ENCODE measurements at places on chromosomes 6 and 20.

DNA sequence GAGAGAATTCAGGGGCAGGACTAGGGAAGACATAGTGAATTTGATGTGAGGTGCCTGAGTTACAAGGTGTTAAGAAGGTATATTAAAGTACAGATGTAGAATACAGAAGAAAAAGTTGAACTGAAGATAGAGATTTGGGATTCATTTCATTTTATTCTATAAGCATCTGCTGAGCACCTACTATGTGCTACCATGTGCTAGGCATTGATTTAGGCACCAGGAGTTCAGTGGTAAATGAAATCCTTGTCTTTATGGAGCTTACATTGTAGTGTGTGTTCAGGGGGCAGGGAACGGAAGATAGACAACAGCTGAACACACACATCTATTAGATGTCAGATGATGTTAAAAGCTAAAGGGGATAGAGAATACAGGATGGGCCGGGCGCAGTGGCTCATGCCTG, 2.8 kb downstream of the RSPH9 start:
- no peak for DNase-seq

- no peak for DNase-seq
These were observed 35.4 kb upstream of the HMGN3 start for GRCh38 chr6:79269877-79270276.

DNA sequence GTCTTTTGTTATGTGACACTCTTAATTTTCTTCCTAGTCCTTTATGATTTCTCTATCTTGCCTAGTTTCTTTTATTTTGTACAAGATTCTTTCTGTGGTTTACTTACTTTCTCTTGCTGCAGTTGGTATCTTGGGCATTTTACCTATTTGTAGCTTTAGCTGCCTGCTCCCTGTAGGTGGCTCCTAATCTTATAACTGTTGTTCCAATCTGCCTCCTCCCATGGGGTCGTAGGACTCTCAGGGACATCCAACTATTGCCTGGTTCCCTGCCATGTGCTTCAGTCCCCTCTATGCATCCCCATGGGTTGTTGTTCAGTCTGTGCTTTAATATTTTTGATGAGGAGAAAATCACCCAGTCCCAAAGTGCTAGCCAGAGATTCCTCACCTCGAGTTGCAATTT, 31.4 kb downstream of the RIN2 start:
- no peak for DNase-seq

- DNase-seq = no peak
These were observed 228.8 kb upstream of the FAM83B start for GRCh38 chr6:54617730-54618129.

- DNase-seq = no peak
These were observed 403.7 kb upstream of the CITED2 start for GRCh38 chr6:139778106-139778505.

DNA sequence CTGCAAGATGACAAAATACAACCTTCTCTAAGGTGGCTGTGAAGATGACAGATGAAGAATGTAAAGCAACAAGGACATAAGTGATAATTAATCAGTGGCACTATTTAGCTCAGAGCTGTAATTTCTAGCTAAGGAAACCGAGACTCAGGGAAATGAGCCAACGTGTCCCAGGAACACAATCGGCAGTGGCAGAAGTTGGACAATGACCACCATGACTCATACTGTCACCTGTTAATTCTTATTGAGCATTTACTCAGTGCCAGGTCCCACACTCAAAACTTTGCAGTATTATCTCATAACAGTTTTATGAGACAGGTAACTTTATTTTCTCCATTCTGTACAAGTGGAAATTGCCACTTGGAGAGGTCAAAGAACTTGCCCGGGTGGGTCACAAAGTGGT, 55.8 kb downstream of the LAMA4 start:
- DNase-seq = no peak

- no peak for DNase-seq
These were observed 77.7 kb upstream of the SLCO4A1 start for GRCh38 chr20:62564456-62565245.

GRCh38 chr6:133369773-133370272, 128.7 kb downstream of the EYA4 start:
- no peak for DNase-seq

DNA sequence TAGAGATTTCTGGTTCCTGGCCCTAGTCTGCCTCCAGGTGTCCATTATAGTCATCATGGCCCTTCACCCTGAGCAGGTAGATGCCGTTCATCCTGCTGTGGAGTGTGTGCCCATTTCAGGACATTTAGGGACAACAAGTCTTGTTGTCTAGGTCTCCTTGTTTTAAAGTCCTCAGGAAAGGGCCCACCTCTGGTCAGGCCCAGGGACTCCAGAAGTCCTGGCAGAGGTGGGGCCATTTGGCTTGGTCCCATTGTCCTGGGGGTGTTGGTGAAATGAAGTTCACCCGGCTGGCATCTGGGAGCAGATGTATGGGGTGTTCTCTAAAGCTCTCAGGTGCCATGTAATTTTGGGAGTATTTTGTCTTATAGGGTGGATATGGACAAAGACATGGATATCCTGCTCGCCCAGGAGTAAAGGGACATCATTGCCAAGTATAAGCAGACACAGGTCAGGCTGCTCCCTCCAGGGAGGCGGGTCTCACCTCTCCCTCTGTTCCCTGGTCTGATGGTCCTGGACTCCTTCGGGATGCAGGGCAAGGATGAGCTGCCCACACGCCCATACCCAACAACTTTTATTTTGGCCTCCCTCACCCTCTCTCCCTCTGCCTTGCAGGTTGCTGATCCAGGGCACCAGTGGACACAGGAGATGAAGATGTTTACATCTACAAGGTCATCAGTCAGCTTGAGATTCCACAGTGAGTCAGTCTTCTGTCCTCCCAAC, 31.7 kb upstream of the MAS1L start:
- no peak for DNase-seq

DNA sequence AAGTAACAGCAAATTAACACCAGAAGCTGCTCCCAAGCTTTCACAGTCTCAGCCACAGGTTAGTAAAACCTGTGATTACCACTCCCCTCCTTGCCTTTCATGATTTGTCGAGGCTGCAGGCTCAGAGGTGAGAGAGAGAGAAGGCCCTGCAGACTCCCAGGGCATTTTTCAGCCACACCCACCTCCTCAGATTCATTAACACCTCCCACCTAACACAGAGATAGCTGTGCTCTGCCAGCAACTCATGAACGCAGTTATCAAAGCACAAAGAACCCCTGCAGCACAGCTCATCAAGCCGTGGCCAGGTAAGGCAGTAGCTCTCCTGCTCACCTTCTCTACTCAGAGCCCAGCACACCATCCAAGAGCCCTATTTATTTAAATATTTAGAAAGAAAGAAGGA, 27.1 kb downstream of the F13A1 start:
- no peak for DNase-seq

- DNase-seq = peak; percentile 21
These were observed 85.4 kb downstream of the CD40 start for GRCh38 chr20:46203510-46203837.

DNA sequence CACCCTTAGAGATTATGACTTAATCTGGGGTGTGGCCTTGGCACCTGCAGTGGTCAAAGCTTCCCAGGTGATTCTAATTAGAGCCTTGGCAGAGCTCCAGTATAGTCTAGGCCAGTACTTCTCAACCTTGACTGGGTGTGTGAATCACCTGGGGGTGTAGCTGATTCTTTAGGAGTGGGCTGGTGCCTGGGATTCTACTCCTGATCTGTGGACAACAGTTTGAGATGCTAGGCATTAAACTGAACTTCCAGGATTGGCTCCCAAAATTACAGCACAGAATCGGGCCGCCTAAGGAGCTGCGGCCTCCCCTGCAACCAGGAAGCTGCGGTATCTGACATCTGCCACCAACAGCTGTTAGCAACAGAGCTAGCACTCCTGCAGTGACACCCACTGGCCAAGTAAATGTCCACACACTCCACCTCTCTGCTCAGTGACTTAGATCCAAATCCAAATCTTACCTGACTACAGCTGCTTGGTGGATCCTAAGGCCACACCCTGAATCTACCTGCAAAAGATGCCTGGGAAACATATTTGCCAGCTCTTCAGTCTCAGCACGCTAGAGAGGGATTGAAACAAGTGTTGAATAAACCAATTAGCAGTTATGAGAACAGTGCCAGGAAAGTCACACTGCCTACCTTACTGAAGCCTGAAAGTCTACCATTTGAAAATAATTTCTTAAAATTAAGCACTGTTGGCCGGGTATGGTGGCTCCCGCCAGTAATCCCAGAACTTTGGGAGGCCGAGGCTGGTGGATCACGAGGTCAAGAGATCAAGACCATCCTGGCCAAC, 126.7 kb downstream of the UNC5CL start:
- peak; percentile 86 for DNase-seq

- no peak for DNase-seq
These were observed 979.0 kb downstream of the KIF16B start for GRCh38 chr20:15594158-15594695.

DNA sequence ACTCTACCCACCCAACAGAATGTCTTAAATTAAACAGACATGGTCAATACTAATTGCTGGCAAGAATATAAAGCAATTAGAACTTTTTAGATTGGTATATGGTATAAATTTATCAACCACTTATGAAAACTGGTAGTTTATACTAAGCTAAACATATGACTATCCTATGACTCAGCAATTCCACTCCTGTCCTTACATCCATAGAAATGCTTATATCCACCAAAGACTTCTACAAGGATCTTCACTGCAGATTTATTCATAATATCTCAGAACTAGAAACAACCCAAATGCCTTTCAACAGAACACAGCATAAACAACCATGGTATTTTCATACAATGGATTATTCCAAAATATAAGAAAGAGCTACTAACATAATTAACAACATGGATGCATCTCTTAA, 4.6 kb downstream of the ZNF184 start:
- no peak for DNase-seq

- DNase-seq = no peak
These were observed 151.6 kb downstream of the BACH2 start for GRCh38 chr6:90144928-90145555.

GRCh38 chr6:40997234-40997957, 41.6 kb downstream of the UNC5CL start:
- DNase-seq = no peak

DNA sequence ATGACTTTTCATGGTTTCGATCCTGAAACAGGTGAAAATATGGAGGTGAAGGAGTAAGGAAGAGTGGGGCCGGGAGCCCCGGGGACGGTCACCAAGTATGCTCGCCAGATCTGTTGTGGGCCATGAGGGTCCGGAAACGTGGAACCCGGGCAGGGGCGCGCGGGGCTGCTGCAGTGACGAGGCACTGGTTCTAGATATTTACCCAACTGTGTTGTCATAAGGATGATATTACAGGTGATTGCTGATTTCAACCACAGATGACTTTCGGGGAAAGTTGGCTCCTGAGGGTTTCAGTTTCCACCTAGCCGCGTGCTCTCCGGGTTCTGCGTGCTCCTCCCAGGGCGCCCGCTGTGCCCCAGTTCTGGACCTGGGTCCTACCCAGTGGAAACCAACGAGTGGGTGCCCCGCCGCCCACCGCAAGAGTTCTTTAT, 12.2 kb downstream of the RAET1G start:
- DNase-seq = no peak

GRCh38 chr6:21455071-21455470, 138.5 kb upstream of the SOX4 start:
- DNase-seq = no peak

DNA sequence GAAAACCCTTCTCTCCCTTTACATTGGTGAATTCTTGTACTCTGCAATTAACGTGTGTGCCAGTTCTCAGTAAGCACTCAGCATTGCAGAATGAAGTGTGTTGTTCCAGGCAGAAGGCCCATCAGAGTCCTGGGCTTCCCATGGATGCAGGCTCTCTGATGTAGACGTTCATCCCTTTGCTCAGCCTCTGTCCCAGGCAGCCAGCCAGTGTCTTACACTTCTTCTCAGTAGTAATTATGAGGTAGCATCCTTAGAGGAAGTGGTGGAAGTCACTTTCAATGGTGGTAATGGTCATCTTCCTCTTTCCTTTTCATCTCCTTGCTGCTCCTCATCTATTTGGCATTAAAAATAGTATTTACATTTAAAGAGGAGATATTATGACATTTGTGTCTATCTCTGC, 66.7 kb upstream of the FYN start:
- no peak for DNase-seq

DNA sequence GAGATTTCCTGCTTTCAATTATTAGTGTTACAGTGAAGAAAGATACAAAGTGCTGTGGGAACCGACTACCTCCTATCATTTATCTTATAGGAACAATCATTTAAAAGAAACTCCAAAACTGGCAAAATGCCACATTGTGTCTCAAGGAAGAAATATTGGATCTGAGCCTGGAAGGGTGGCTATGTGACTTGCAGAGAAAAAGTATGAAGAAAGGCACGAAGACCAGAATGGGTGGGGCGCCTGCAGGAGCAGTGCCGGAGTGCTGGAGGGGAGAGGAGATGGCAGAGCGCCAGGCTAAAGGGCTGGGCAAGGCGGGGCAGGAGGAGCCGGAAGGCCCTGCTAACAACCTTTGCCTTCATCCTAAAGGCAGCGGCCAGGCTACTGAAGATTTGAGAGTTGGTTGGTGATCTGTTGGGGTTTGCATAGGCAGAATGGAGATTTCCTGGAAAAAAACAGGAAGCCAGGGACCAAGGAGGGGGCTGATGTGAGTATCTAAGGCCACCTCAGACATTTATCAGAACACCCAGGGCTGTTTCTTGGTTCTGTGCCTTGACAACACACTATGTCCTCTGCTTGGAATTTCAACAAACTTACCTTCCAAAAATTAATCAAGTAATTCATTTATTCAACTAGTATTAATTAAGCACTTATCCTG, 125.6 kb downstream of the MAFB start:
- DNase-seq = peak; percentile 34

- DNase-seq = no peak
These were observed 344.6 kb downstream of the UBE3D start for GRCh38 chr6:82720992-82721391.

- no peak for DNase-seq
These were observed 505.3 kb downstream of the MMUT start for GRCh38 chr6:48957781-48958180.

GRCh38 chr6:74137911-74138310, 441.9 kb downstream of the CD109 start:
- no peak for DNase-seq

- DNase-seq = no peak
These were observed 46.8 kb downstream of the EPM2A start for GRCh38 chr6:145688493-145688905.

- no peak for DNase-seq
These were observed 181.0 kb upstream of the ZNF217 start for GRCh38 chr20:53774461-53775203.

DNA sequence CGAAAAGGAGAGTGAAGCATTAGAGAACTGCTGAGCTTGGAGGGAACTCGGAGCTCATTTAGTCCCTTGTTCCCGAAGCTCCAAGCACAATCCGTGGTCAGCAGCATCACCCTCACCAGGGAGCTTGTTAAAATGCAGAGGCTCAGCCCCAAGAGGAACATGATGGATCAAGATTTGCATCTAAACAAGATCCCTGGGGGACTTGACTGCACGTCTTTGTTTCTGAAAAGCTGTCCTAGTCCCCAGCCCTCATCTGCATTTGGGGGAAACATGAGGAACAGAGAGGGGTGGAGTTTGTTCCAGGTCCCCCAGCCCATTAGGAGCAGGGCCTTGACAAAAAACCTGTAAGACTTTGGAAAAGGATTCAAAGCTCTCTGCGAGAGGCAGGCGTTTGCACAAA, 4.1 kb upstream of the LBP start:
- DNase-seq = no peak
